ENCODE measurements at places on chromosomes 3 and 15.

GRCh38 chr15:44275150-44275830, 13.2 kb upstream of the GOLM2 start:
- no peak for DNase-seq

GRCh38 chr15:89371228-89372044, 36.8 kb upstream of the POLG start:
- no peak for DNase-seq

DNA sequence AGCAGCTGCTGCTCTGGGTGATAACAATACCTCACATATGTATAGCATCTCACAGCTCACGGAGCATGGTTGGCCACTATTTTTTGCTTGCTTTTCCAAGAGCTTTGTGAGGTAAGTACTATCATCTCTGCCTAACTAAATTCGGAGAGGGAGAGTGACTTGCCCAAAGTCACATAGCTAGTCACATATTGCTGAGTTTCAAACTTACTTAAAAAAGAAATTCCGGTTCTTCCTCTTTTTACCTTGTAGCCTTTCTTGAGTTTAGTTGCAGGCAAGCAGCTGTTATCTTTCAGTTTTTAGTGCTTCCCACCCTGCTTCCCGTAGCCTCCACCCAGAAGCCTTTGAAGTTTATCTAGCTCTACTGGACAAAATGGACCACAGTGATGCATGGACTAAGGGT, 309.2 kb downstream of the PDCD6IP start:
- no peak for DNase-seq

DNA sequence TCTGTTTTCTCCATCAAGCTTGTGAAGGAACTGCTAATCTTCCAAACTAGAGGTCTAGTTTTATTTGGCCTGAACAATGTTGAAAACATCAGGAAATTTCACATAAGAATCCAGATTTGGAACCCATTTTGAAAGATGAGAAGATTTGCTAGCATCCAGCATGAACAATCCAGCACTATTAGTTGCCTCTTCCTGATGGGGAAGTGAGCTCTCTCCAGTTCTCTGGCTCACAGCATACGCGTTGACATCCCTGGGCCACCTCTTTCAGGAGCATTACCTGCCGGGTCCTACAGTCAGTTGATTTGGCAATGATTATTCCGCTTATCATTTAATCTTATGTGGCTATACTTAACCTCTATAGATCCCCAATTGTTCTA, 10.9 kb downstream of the GPR87 start:
- no peak for DNase-seq

DNA sequence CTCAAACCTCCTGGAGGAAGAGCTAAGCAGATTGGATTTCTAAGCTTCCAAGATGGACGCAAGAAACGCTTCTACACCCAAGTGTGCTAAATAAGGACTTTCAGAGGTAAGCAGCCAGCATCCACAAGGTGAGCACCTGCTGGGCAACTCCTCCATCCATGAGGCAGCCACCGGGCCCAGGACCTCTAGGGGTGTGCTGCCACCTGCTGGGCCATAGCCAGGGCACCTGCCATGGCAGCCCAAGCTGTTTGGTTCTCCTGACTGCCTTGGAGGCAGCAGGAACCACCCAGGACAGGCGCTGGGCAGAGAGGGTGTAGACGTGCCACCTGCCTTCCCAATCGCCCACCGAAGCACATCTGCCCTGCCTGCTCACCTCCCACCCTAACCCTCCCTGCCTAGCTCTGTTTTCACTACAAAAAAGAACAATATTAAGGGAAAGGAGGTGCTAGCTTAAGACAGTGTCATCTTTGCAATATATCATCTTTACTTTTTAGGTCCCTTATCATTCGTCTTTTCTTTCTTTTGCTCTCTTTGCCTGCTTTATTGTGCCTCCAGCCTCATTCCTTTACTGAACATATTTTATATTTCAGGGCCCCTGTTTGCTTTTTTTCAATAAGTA, 12.9 kb downstream of the C15orf62 start:
- peak; percentile 62 for DNase-seq

- no peak for DNase-seq
Observed at GRCh38 chr15:99818872-99819271, 85.6 kb upstream of the LYSMD4 start.

All from HepG2 (cell line).